ENCODE measurements at places on chromosomes 2 and 18.

GRCh38 chr18:3284501-3284900 lies 22.6 kb downstream of the MYL12B start:
- no peak for DNase-seq

- DNase-seq: peak; percentile 60
Measured at GRCh38 chr2:201220102-201220570, 37.2 kb downstream of the CASP10 start.

DNA sequence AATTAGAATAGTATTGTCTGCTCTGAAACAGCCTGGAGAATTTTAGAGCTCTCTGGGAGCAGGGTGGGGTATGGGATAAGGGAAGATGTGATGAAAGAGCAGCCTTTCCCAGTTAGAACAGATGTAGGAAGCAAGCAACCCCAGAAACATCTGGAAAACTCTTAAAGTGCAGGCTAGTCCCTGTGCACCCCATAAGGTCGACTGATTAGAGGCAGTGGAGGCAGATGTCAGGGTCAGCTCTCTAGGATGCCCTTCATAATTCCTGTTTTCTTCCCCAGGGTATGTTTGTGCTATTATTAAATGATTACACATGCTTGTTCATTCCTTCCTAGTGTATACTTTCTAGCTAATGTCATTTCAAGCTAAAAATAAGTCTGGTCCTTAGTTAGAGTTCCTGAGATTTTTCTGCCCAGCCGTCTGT lies 41.7 kb downstream of the PTPRM start:
- no peak for DNase-seq

DNA sequence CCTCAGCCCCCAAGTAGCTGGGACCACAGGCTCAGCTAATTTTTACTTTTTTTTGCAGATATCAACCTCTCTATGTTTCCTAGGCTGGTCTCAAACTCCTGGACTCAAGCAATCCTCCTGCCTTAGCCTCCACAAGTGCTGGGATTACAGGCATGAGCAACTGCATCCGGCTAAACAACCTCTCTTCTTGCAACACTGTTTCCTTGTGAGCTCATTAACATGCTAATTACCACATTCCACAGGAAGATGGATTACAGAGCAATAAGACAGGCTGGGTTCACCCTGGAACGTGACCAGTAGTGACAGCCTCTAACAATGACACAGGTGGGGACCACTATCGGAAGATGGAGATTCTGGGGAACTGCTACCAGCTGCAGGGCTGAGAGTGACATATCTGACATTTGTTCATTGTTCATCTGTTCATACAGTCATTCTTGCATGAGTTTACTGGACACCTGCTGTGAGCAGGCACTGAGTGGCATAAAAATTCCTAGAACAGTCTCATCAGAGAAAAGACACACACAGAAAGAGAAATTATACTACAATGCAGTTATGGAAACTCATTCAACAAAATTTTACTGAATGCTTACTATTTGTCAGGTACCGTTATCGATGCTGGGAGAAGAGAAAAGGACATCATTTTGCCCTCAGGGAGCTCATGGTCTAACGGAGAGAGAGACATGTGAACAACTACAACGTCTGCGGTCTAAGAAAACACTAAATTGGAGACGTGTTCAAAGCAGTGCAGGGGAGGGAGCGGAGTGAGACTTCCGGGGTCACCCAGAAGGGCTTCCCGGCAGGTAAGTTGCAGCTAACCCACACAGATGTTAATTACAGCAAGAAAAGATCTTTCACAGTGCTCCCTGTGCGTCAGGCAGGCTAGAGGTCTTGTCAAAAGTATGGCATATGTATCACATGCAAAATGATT lies 37.6 kb downstream of the PROC start:
- DNase-seq: peak; percentile 27

DNA sequence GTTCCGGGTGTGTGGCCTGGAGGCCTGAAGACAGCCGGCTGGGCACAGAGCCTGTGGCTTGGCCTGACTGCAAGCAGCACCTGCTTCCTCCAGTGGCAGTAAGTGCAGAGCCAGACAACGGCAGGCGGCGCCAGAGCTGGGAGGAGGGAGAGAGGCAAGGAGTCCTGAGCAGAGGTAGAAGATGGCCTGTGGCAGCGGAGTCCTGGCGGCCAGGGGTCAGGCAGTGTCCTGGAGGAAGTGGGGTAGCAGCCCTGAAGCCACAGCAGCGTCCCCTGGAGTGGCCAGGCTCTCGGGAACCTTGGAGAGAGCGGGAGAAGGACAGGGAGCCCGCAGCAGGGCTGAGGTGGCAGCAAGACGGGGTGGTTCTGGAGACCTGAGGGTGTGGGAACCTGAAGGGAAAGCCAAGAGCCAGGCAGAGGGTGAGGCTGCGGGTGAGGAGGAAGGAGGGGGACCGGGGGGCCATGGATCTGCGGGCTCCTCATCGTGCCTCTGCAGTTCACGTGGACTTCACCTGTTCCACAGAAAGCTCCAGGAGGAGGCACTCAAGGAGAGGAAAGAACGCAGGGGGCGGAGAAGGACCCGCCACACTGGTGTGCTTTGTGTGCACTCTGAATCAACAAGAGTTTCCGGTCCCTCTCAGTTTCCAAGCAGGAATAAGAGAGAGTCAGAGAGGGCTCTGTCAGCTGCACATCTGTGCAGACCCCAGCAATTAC lies 85.9 kb downstream of the USP40 start:
- no peak for DNase-seq

DNA sequence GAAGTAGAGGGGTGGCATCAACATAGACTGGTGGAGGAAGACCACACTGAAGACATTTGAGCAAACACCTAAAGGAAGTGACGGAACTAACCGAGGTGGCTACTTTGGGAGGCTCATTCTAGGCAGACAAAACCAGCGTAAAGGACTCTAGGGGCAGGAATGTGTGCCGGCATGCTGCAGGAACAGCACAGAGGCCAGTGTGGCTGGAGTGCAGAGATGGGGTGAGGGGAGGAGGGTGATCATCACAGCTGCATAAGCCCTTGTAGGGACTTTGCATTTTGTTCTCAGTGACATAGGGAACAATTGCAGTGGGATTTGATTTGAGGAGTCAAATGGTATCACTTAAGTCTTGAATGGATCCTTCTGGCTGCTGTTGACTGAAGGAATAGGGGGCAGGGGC lies 253.5 kb downstream of the NCKAP5 start:
- DNase-seq: no peak

DNA sequence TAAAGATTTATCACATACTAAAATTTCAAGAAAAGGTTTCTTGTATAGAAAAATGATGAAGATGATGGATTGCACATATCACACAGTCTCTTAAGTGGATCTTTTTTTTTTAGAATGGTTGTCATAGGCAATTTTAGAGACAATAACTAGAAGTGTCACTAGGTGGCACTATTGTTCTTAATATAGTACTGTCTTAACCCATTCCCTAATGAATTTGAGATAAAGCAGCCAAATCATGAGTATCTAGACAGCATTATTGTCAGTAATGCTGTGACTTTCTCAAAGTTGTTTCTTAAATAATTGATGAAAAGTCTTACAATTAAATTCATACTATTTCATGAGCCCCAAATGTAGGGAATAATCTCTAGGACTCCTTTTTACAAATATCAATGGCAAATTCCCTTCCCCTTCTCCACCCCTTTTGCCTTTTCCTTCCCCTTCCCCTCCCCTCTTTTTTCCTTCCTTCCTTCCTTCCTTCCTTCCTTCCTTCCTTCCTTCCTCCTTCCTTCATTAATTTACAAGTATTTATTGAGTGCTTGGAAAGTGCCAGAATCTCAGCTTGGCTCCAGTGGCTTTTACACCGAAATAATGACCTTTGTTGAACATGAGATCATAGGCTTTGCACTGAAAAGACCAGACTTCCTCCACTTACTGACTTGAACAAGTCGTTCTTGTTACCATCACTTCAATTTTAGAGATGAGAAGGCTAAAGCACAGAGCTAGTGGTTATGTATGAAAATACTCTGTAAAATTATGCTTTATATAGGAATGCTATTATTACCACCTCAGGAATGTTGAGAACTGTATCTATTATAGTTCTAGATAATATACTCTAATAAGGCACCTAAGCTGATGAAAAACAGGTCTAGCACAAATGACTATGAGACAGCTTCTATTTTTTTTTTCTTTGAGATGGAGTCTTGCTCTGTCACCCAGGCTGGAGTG lies 19.8 kb downstream of the MYL12B start:
- DNase-seq: peak; percentile 60

GRCh38 chr18:31506024-31506742 lies 8.2 kb downstream of the DSG2 start:
- no peak for DNase-seq

DNA sequence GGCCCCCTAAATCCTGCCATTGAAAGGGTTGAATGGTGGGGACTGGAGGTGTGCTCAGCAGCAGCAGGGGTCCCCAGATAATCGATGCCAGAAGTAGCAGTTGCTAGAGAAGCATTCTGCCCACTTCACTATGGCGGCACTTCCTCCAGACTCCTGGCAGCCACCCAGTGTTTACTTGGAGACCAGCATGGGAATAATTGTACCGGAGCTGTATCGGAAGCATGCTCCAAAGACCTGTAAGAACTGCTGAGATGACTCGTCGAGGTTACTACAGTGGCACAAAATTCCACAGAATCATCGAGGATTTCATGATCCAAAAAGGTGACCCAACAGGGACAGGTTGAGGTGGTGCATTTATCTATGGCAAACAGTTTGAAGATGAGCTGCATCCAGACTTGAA lies 11.0 kb upstream of the GAREM2 start:
- DNase-seq: no peak

- no peak for DNase-seq
Measured at GRCh38 chr2:224669449-224669848, 46.7 kb downstream of the CCDC195 start.

- DNase-seq: no peak
Measured at GRCh38 chr2:221546505-221547225, 25.4 kb downstream of the EPHA4 start.

- DNase-seq: no peak
Measured at GRCh38 chr2:232203166-232203891, 175.2 kb upstream of the ALPP start.

- DNase-seq: no peak
Measured at GRCh38 chr2:196887431-196887830, 39.1 kb downstream of the PGAP1 start.

GRCh38 chr18:61975526-61976326 lies 82.9 kb upstream of the RNF152 start:
- no peak for DNase-seq

GRCh38 chr18:23761941-23762340 lies 72.7 kb downstream of the LAMA3 start:
- DNase-seq: no peak

DNA sequence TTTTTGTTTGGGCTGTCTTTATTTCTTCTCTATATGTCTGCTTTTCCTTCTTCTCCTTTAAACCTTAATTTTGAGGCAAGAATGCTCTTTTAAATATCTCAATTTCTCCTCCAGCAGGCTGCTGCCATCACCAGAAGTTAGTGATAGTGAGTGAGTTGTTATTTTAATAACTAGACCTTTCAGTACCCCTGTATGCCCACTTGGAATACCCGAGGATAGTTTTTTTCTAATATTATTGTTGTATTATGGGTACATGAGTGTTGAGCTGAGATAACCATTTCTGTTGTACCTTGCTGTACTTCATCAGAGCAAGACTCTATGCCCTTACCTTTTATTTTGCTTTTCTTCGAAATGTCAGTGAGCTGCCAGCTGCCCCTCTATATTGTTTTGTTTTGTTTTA lies 50.1 kb downstream of the PPM1B start:
- no peak for DNase-seq

- no peak for DNase-seq
Measured at GRCh38 chr2:848099-848498, 102.5 kb upstream of the SNTG2 start.

GRCh38 chr2:218860950-218861381 lies 1.4 kb downstream of the WNT6 start:
- no peak for DNase-seq

DNA sequence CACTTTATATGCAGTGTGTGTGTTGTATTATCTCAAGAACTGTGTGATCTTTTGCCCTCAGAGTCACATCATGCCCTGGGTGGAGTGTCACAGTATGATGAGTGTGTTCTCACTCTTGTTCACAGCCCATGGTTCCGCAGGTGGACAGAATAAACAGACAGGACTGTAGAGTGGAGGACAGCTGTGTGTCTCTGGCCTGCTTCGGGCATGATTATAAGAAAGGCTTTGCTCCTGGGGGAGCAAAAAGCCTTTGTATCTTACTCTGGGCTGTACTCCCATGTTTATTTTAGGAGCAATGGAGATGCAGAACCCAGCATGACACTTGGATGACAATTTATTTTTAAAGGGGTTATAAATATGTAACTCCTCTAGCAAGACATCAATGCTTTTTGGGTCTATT lies 371.7 kb upstream of the MEX3C start:
- no peak for DNase-seq

DNA sequence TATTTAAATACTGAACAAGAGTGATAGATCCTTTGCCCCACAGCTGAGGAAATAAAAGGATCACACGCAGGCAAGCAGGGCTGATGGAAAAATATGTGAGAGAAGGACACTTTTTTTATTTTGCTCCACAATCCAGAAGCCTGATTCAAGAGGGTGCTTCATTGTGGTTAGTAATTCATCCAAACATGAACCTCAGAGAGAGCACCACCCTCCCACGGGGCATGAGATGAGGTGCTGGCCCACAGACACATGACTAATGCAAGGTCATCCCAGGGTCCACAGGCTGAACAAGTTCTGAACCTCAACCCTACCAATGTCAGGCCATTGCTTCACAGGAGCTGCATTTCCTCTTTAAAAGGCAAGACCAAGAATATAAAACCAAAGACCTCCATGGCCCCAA lies 239.6 kb downstream of the MREG start:
- DNase-seq: no peak

GRCh38 chr18:66728951-66729350 lies 125.1 kb upstream of the CDH19 start:
- no peak for DNase-seq

DNA sequence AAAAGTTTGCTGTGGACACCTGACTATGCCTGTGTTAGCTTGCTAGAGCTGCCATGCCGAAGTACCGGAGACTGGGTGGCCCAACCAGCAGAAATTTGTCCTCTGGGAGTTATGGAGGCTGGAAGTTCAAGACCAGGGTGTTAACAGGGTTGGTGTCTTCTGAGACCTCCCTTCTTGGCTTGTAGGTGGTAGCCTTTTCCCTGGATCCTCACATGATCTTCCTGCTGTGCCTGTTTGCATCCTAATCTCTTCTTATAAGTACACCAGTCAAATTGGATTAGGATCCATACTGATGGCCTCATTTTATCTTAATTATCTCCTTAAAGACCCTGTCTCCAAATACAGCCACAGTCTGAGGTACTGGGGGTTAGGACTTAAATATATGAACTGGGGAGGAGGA lies 845 bp downstream of the TMEM177 start:
- DNase-seq: no peak

GRCh38 chr2:172425336-172425735 lies 2.0 kb upstream of the ITGA6 start:
- no peak for DNase-seq

DNA sequence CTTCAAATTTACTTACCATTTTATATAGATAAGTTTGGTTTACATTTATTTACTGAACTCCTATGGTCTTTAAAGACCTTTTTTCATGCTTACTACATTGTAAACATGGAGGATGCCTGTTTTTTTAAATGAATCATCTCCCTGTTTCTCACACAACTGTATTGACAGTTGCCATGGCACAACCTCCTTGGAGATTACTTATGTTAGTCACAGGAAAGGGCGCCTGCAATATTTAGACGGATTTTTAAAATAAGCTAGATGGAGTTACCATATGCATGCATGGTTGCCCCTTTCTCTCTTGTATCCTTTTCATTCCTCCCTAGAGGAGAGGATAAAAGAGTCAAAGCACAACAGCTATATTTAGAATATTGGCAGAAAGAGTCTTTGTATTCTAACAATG lies 34.8 kb upstream of the CCDC102B start:
- DNase-seq: no peak
